Upper lobe of left lung (tissue), 6 donors: ENCODE measurements at places on chromosomes 7 and 10. TPM values are rescaled to one million over a fixed set of nuclear protein-coding genes. Genes with fewer than 3 reads are reported as not detected.

VIPR2 gene
- total RNA-seq = 0.30 TPM

CYTH3 gene
- total RNA-seq = 34.6 TPM

UNCX gene
- not detected for total RNA-seq

MMD2 gene
- not detected for total RNA-seq

CPXM2 gene
- total RNA-seq = 0.61 TPM

MYL10 gene
- total RNA-seq = not detected

BBIP1 gene
- total RNA-seq = 20.7 TPM

FXYD4 gene
- 4.0 TPM for total RNA-seq

ANKRD61 gene
- not detected for total RNA-seq

GSTO1 gene
- 94.0 TPM for total RNA-seq

HSPA12A gene
- 4.2 TPM for total RNA-seq

PTPRZ1 gene
- total RNA-seq = 7.2 TPM

GNGT1 gene
- total RNA-seq = not detected

CYP3A7 gene
- total RNA-seq = not detected

NEUROG3 gene
- total RNA-seq = not detected

CACNB2 gene
- total RNA-seq = 3.0 TPM

NYAP1 gene
- total RNA-seq = 0.54 TPM

TMEM229A gene
- not detected for total RNA-seq

FAM25C gene
- not detected for total RNA-seq

ADCY1 gene
- 1.4 TPM for total RNA-seq

FBXO24 gene
- not detected for total RNA-seq

EIF5AL1 gene
- total RNA-seq = 0.37 TPM

HOXA6 gene
- 1.9 TPM for total RNA-seq

CALML5 gene
- total RNA-seq = not detected

MAD1L1 gene
- 364 TPM for total RNA-seq

HOGA1 gene
- total RNA-seq = 1.1 TPM

ACBD7 gene
- total RNA-seq = 0.89 TPM

UCN3 gene
- total RNA-seq = not detected

TAS2R5 gene
- total RNA-seq = 1.8 TPM

SEMA4G gene
- 20.4 TPM for total RNA-seq

NPC1L1 gene
- not detected for total RNA-seq

FOXP2 gene
- total RNA-seq = 7.3 TPM

INMT gene
- 296 TPM for total RNA-seq

TCERG1L gene
- not detected for total RNA-seq

SIRT1 gene
- total RNA-seq = 37.7 TPM
